ENCODE measurements at places on chromosomes 6 and 20.

- DNase-seq, result no peak
These were observed 202.8 kb downstream of the CD83 start for GRCh38 chr6:14320332-14320731.

DNA sequence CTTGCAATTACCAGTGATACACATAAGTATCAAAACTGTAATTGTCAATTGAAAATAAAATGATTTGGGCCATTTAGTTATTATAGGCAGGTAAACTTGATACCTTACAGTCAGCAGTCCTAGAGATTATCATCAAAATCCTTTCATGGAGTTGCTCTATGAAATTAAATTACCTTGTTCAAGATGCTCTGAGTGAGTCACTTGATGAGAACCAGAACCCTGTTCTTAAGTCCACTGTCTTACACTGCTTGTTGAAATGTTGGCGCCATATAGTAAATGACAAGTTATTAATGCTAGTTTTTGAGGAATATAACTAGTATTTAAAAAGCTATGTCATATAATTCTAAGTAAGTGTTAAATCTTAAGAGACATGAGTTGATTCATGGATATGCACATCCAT is 37.2 kb upstream of the BAG2 start:
- DNase-seq, result no peak

- peak; percentile 22 for DNase-seq
These were observed 196.8 kb downstream of the FARS2 start for GRCh38 chr6:5457983-5458683.

DNA sequence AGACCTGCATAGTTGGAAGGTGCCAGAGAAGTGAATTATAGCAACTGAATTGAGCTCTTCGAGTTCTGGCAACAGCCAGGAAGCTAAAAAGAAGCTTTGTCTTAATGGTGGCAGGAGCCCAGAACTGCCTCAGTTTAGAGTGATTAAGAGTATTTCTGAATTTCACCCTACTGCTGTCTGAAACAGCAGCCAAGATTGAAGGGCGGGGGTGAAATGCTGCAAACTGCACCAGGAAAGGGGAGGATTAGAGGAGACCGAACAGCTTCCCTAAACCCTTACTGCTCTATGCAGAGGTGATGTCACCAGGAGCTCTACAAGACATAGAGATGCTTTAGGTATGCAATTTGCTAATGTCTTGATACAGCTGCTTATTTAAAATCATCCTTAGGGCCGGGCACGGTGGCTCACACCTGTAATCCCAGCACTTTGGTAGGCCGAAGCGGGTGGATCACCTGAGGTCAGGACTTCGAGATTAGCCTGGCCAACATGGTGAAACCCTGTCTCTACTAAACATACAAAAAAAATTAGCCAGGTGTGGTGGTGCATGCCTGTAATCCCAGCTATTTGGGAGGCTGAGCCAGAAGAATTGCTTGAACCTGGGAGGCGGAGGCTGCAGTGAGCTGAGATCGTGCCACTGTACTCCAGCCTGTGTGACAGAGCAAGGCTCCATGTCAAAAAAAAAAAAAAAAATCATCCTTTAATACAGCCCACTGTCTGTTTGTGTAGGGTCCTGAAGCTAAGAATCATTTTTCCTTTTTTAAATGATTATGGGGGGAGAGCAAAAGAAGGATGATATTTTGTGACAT is 91.7 kb upstream of the IYD start:
- DNase-seq, result no peak

- DNase-seq, result no peak
These were observed 12.8 kb upstream of the ZNFX1 start for GRCh38 chr20:49290608-49291191.

DNA sequence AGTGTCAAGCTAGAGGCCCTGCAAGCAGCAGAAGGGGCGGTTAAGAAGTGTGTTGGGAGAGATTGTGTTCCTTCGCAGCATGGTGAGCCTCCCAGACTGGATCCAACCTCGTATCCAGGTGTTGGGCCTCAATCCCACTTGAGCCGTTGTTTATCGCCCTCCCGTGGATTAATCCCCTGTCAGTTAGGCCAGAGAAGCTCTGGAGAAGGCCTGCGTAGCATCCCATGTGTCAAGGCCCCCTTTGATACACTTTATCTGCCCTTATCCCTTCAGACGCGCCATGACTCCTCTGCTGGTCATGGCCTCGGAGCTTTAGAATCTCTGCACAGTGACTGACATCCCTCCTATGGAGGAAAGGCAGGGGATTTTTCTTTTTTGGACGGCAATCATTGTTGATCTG is 181.0 kb downstream of the ZFP64 start:
- no peak for DNase-seq

- peak; percentile 89 for DNase-seq
These were observed 2.4 kb upstream of the MCM3 start for GRCh38 chr6:52286798-52287432.

DNA sequence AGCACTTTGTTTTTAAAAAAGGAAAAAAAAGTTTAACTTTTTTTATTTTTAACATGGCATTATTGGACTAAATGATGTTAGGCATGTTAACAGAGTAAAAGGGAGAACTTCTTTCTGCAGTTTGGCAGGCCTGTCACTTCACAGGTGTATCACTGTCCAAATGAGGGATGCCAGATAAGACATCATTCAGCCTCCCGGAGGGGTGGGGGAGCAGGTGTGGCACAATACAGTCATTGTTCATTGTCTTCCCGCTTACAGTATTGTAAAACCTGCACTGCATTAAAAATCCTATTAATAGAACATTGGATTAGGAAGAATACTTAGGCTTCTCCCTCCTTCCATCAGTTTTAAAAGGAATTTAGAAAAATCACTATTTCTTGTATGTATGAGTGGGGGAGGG is 80.7 kb downstream of the CARMIL1 start:
- DNase-seq, result peak; percentile 84

DNA sequence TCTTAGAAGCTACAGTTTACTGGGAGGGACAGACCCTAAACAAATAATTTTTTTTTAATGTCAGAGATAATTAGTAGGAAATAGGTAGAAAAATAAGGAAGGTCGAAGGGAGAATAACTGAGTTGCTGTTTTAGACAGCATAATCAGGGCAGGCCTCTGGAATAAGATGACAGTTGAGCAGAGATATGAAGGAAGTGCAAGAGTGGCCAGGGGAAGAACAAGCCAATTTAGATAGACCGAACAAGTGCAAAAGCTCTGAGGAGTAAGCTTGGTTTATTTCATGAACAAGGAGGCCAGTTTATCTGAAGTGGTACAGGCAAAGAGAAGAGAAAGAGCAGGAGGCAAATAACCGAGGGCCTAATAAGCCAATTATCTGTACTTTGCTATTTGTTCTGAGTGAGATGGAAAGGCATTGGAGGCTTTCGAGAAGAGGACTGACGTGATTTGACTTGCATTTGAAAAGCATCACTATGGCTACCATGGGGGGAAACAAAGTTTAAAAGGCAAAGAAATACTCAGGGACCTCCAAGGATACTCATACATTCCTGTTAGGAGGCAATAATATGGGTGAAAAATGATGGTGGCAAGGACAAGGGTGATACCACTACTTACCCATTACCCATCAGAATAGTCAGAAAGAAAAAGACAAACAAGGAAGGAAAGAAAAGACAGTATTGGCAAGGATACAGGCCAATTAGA is 19.7 kb downstream of the PROCR start:
- DNase-seq, result peak; percentile 19

GRCh38 chr20:44020406-44021148 is 105.9 kb downstream of the TOX2 start:
- DNase-seq, result peak; percentile 74

GRCh38 chr6:141988954-141989705 is 143.6 kb upstream of the GJE1 start:
- peak; percentile 10 for DNase-seq

GRCh38 chr6:166441325-166442078 is 58.8 kb upstream of the MPC1 start:
- no peak for DNase-seq

- no peak for DNase-seq
These were observed 335.6 kb upstream of the BTBD3 start for GRCh38 chr20:11582060-11582459.

DNA sequence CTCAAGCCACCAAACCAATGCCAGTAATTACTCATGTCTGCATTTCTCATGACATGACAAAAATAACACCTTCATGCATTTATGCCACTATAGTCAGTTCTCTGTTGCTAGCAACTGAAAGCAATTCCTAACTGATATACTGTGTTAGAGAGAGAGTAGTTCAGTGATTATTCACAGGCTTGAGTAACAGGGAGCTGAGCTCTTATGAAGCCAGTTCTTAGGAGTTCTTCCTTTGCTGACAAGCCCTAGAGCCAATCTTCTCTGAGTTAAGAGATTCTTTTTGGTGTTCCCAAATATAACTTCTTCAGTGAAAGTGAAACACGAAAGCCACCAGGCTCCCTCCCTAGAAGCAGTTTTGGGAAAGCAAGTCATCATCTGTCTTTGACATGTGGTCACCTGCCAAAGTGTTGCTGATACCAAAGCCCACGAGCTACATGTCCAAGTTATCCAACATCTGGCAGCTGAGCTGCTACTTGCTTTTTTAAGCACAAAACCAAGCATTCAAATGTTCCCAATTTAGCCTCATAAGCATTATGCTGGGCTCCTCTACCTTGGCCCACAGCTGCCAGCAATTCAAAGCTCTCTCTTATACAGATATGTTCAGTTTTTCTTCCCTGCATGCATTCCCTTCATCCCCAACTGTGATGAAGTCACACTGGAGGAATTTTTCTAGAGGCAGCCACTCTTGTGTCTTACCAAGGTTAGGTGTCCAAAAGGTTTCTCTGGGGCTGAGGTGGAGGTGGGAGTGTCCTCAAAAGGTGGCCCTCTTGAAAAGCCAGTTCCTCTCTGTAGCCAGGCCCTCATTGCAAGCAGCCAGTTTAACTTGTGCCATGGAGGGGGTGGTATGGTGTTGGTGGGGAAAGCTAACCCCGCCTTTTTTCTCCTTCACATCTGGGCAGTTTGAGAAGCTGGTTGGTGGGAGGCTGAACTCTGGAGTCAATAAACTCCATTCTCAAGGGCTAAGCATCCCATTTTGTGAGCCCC is 92.7 kb upstream of the ARMC2 start:
- DNase-seq, result no peak

DNA sequence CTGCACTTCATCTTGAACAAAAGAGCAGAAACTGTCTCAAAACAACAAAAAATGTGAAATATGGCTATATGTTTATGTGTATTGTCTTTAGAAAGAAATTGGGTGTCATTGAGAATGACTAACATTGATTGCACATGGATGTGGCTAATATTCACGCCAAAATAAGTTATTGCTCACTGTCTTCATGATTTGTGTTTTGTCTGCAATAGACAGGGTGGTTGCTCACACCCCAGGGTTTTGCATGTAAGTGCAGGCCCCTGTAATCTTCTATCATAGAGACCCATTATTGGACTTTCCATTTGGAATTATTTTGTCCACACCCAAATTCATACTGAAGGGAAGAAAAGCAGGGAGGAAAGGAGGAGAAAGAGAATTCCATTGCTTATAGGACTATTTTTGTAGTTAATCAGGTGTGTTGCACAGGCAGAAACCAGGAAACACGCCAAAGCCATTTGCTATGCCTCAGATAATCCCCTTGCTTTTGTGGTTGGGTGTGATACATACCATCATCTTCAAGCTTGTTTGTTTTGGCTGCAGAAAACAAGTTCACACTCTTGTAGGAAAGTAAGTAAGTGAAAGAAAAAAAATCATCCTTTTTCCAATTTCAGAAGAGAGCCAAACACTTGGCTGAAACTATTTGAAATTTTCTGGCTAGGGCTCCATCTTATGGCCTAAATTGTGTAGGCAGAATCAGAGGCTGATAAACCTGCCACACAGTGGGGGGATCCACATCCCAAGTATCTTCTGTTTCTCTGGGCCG is 214.1 kb downstream of the COL12A1 start:
- DNase-seq, result no peak

GRCh38 chr6:25042536-25042935 is 106.8 kb upstream of the RIPOR2 start:
- no peak for DNase-seq

GRCh38 chr6:14709900-14710299 is 536.0 kb upstream of the JARID2 start:
- no peak for DNase-seq

GRCh38 chr6:15322781-15323536 is 77.1 kb downstream of the JARID2 start:
- DNase-seq, result no peak

- DNase-seq, result no peak
These were observed 18.2 kb upstream of the NFATC2 start for GRCh38 chr20:51560550-51561307.

DNA sequence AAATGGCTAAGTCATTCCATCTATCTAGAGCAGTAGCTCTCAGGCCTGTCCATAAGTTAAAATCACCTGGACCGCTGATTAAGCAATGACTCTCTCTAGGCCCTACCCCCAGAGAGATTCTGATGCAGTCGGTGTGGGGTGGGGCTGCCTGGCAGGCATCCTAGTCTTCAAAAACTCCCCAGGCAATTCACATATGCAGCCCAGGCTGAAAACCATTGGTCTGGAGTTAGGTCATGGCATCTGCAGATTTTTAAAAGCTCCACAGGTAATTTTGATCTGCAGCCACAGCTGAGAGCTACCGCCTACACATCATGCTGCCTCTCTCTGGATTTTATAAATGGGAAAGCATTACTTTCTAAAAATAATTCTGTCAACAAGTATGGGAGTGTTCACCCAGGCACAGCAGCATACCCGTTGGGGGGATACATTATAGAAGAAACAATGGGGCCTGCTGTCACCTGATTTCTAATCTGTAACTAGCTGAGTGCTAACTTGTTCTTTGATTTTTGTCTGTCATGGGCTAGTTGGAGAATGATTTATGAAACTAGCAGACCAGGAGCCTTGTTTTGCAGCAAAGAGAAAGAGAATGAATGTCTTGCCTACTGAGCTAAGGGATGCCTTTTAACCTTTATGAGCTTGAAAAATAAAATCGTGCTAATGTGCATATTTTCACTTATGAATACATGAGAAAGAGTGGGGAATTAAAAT is 44.1 kb upstream of the ATXN1 start:
- peak; percentile 33 for DNase-seq

- DNase-seq, result no peak
These were observed 2.8 kb downstream of the ACSS1 start for GRCh38 chr20:25054995-25055629.

DNA sequence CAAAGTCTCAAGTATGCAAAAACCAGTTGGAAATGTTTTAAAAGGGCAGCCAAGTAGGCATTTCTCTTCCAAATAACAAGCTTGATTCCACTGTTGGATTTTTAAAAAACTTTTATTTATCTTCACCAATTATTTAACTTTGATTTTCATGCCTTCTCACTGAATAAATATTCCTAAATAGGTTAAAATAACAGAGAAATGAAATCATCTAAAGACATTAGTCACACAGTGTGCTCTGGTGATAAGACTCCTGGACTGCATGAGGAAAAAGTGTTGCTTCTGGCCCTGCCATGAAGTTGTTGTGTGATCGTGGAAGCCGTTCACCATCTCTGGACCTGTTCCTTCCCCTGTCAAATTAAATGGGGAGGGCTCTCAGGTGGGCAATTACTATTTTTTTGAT is 33.8 kb upstream of the IGF2R start:
- no peak for DNase-seq

DNA sequence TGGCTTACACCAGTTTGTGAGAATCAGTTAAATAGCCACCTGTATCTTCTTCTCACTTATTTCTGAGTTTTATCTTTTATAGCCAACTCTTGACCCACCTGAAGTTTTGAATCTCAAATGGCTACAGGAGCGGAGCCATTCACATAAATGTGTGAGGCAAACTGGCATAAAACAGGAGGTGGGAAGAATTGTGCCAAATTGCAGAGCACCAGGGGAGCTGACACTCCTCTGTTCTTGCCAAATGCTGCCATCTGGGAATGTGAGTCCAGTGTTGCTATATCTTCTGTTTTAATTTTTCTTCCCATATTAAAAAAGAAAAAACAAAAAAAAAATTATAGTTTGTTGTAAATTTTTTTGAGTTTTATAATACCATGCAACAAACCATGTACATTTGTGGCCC is 17.0 kb upstream of the RNF146 start:
- DNase-seq, result no peak

All from NCI-H1417 (cell line).